Endothelial cell of umbilical vein (primary cell): ENCODE measurements at places on chromosomes 5 and 9. TPM values are rescaled to one million over a fixed set of nuclear protein-coding genes. Genes with fewer than 3 reads are reported as not detected.

Gene ANXA2R
- 6.6 and 8.1 TPM in 2 replicates for total RNA-seq

- H3K36me3 ChIP-seq = peaks cover 2% of the 10 kb centered on the region
- H3K4me1 ChIP-seq = no peaks in the 10 kb centered on the region
- H3K4me3 ChIP-seq = no peak overlapping the region
- no peaks in the 10 kb centered on the region for H3K27me3 ChIP-seq
- DNase-seq = no peak
Observed at GRCh38 chr5:66897356-66897755, 299.2 kb downstream of the CD180 start.

- no peaks in the 10 kb centered on the region for H3K36me3 ChIP-seq
- H3K4me3 ChIP-seq = no peak overlapping the region
- peak overlapping the region; percentile 40 for H3K27ac ChIP-seq
- peaks cover 17% of the 10 kb centered on the region for H3K27me3 ChIP-seq
- DNase-seq = peak; percentile 70
Observed at GRCh38 chr5:73365301-73365853, 83.2 kb downstream of the FOXD1 start.

GRCh38 chr9:135993765-135994500 lies 32.8 kb upstream of the UBAC1 start:
- no peaks in the 10 kb centered on the region for H3K36me3 ChIP-seq
- no peak for DNase-seq
- no peak overlapping the region for H3K4me3 ChIP-seq
- peaks cover 22% of the 10 kb centered on the region for H3K4me1 ChIP-seq

DNA sequence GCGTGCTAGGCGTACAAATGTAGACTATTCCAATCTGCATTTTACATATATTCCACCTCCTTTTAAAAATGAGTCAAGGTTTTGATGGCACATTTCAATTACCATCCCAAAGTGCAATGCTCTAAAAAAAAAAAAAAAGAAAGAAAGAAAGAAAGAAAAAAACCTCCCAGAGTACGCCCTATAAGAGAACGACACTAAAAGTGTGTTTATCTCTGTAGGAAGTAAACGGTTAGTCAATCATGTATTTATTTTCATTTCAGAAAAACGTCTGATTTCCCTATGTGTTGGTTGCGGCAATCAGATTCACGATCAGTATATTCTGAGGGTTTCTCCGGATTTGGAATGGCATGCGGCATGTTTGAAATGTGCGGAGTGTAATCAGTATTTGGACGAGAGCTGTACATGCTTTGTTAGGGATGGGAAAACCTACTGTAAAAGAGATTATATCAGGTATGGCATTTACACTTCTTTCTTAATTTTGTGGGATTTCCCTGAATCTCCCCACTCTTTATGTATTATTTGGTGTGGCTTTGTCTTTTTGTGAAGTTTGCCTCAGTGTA lies 1.1 kb downstream of the ISL1 start:
- peak overlapping the region; percentile 55 for H3K4me3 ChIP-seq
- H3K36me3 ChIP-seq = no peaks in the 10 kb centered on the region
- H3K27ac ChIP-seq = no peak overlapping the region
- peaks cover 39% of the 10 kb centered on the region for H3K27me3 ChIP-seq

DNA sequence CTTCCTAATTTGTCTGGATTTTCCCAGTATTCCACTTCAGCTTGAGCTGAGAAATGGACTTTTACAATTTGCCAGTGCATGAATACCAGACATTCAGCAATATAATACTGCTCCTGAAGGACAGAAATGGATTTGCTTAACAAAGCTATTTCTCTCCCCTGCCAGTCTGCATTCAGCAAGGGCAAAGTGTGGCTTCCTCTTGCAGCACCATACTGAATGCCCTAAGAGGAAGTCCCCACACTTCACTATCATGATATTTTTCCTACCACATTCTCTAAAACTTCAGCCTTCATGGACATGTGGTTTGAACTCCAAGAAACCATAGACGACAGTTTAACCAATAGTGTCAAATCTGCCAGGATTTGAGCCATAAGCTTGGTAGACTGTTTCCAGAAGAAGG lies 19.8 kb upstream of the TLE4 start:
- no peaks in the 10 kb centered on the region for H3K4me1 ChIP-seq
- H3K27me3 ChIP-seq = no peaks in the 10 kb centered on the region
- H3K27ac ChIP-seq = no peak overlapping the region
- H3K4me3 ChIP-seq = no peak overlapping the region
- no peak for DNase-seq
- no peaks in the 10 kb centered on the region for H3K36me3 ChIP-seq

Gene IFNB1
- not detected in 2 replicates for total RNA-seq

- H3K36me3 ChIP-seq = no peaks in the 10 kb centered on the region
- H3K4me1 ChIP-seq = peaks cover 6% of the 10 kb centered on the region
- H3K4me3 ChIP-seq = no peak overlapping the region
Observed at GRCh38 chr9:92384375-92384774, 20.0 kb downstream of the OGN start.

Gene TMEM174
- not detected in 2 replicates for total RNA-seq
